ENCODE measurements at places on chromosomes 3 and 15. TPM values are rescaled to one million over a fixed set of nuclear protein-coding genes. Genes with fewer than 3 reads are reported as not detected.

The CACNA2D2 gene
- total RNA-seq: 7.8 TPM

The GNB4 gene
- total RNA-seq: 26.8 TPM

The SPATA12 gene
- not detected for total RNA-seq

The FOXB1 gene
- total RNA-seq: 0.60 TPM

The MESP2 gene
- not detected for total RNA-seq

DNA sequence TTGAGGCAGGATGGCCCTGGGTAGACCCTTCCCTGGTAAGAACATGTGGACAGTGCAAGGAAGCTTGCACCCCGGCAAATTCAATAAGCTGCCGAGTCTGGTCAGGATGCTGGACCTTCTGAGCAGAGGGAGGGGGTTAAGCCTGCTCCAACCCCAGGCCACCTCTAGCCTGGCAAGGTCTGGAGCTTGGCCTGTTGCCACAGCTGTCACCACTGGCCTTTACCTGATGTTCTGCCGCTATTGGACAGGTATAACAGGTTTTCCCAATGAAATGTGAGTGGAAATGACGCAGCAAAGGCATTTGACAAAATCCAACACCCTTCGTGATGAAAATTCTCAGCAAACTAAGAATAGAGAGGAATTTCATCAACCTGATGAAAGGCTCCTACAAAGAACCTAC is 699 bp upstream of the MESP1 start:
- peaks cover 7% of the 10 kb centered on the region for H3K27me3 ChIP-seq
- peaks cover 4% of the 10 kb centered on the region for H3K4me1 ChIP-seq
- H3K27ac ChIP-seq: peak overlapping the region; percentile 92

DNA sequence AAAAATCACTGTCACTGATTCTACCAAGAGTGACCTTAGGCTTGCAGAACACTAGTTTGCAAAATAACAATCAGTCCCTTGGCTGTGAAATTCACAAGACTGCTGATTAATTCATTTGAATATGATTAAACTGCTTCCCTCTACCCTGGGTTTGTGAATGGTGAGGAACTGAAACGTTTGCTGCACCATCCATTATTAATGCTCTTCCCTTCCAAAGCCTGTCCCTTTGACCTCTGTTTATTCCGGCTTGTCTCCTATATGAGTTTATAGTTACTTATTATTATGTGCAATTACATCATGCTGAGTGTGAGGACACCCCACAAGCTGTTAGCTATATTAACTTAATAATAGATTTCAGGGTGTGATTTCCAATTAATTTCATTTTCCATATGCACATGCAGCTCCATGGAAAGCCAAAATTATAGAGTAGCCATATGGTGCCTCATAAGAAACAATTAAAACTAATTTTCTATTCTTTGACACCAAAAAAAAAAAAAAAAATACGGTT is 96.5 kb downstream of the SUCLG2 start:
- H3K4me1 ChIP-seq: peaks cover 8% of the 10 kb centered on the region
- H3K27me3 ChIP-seq: no peaks in the 10 kb centered on the region
- DNase-seq: no peak
- H3K4me3 ChIP-seq: no peak overlapping the region
- no peak overlapping the region for H3K27ac ChIP-seq

- H3K27ac ChIP-seq: no peak overlapping the region
- no peaks in the 10 kb centered on the region for H3K4me1 ChIP-seq
- H3K36me3 ChIP-seq: no peaks in the 10 kb centered on the region
- peaks cover 3% of the 10 kb centered on the region for H3K27me3 ChIP-seq
- DNase-seq: no peak
These were observed 5.0 kb upstream of the DYNLT2B start for GRCh38 chr3:196323016-196323415.

DNA sequence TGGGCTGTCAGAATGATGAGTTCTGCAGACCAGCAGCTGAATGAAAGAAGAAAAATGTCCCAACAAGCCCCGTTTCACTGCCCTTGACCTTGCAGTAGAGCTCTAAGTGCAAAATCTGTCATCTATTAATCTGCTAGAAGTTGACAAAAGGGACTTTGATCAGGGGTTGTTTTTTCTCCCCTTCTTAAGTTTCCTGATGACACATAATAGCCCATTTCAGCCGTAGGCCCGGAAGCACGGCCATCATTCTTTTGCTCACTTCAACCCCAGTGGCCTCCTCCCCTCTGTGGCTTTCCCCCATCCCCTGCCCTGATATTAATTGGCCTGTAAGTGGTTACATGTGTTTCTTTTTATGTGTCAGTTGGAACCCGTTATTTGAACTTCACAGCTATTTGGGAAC is 298.9 kb downstream of the RPLP1 start:
- no peak for DNase-seq
- H3K36me3 ChIP-seq: peaks cover 10% of the 10 kb centered on the region
- peak overlapping the region; percentile 6 for H3K4me3 ChIP-seq
- H3K27ac ChIP-seq: no peak overlapping the region

DNA sequence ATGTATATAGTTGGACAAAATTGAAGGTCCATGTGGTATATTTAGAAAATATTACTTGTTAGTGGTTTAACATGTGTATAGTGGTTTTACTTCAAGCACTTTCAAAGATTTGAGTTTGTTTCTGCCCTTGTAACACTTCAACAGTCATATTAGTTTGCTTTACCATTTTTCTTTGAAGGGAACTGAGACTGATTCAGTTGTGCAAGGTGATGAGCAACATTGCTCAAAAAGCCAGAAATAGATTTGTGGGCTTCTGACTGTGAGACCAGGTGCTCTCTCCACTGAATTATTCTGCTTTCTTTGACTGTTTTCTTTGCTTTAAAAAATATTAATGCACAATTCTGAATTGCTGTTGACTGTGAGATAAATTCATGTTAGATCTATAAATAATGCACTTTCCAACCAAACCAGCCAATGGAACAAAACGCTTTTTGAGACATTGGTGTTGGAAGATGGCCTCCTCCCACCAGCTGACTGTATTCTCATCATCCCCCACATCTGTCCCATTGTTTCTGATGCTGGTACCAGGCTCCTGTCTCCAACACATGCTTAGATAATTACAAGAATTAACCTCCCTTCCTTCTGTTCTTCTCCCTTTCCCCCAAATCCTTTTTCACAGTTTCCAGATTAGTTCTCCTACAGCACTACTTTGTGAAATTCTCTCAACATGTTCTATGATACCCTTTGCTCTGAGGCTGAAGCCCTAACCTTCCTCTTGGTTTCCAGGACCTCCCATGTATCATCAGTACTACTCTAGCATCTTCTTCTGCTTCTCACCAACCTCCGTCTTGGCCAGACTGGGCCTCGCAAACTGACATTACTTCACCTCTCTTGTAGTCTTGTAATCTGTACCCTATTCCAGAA is 27.9 kb downstream of the PLCL2 start:
- no peak overlapping the region for H3K27ac ChIP-seq
- H3K36me3 ChIP-seq: no peaks in the 10 kb centered on the region
- peaks cover 9% of the 10 kb centered on the region for H3K4me1 ChIP-seq
- no peak overlapping the region for H3K4me3 ChIP-seq
- DNase-seq: no peak

- peaks cover 16% of the 10 kb centered on the region for H3K4me1 ChIP-seq
- no peak overlapping the region for H3K4me3 ChIP-seq
- no peak for DNase-seq
- no peaks in the 10 kb centered on the region for H3K36me3 ChIP-seq
- H3K27me3 ChIP-seq: no peaks in the 10 kb centered on the region
These were observed 766.9 kb upstream of the NR2F2 start for GRCh38 chr15:95563634-95564033.
